ENCODE measurements at places on chromosomes 12 and 14.

DNA sequence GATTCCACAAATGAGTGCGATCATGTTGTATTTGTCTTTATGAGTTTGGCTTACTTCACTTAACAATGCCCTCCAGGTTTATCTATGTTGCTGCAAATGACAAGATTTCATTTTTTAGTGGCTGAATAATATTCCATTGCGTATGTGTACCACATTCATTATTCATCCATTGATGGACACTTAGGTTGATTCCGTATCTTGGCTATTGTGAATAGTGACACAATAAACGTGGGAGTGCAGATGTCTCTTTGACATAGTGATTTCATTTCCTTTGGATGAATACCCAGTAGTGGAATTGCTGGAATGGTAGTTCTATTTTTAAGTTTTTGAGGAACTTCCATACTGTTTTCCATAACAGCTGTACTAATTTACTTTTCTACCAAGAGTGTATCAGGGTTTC, 23.5 kb downstream of the AKAP6 start:
- DNase-seq, result no peak

GRCh38 chr14:96098309-96098998, 59.3 kb downstream of the C14orf132 start:
- no peak for DNase-seq

GRCh38 chr12:8661751-8662150, 875 bp downstream of the MFAP5 start:
- DNase-seq, result no peak

DNA sequence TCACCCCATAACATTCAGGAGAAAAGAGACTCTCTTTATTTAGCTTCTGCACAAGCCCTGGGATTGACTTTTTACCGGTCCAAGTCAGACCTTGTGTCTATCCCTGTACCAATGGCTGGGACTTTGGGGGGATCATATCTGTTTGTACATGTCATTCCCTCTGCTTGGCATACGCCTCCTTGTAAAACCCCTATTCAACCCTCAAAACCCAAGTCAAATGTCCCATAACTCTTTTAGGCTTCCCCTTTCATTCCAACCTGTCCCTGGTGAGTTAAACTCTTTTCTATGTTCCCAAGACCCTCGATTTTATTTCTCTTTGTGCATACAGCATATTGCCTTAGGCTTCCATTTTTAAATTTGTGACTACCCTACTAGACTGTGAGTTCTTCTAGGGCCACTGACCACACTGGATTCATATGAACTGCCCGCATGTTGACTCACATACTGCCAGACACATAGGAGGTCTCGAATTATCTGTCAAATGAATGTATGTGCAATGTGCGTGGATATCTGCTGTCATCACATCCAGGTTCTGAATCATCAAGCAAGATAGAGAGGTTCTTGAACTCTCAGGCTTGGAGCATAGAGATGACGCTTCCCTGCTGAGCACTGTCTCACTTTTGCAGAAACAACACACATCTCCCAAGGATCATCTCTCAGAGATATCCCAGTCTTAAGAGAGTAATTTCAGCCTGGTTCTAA, 548.6 kb upstream of the TBX3 start:
- DNase-seq, result no peak

GRCh38 chr14:79585845-79586244, 625.5 kb downstream of the DIO2 start:
- no peak for DNase-seq

DNA sequence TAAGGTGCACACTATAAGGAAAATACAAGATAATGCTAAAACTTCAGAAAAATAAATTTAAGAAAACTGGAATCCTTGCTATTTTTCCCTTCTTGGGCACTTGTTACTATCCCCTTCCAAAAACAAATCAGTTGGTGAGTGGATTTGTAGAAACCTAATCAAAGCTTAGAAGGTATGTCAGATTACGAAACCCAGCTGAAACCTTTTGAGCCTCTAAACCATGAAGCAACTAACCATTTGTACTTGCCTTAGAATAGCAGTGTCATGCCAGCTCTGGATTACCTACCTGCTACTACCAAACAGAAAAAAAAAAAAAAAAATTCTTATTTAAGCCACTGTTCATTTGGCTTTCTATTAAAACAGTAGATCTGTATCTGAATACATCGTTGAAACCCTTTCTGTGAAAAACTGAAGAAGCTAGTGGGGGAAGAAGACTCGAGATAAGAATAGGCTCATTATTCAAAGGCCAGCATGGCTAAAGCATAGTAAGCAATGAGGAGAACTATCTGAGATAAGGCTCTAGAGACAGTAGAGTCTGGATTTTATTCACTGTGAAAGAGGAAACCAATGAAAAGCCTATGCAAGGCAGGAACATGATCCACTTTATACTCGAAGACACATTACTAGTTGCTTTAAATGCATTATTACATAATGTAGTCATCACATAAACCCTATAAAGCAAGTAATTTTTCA, 30.2 kb downstream of the OSBPL8 start:
- DNase-seq, result no peak

DNA sequence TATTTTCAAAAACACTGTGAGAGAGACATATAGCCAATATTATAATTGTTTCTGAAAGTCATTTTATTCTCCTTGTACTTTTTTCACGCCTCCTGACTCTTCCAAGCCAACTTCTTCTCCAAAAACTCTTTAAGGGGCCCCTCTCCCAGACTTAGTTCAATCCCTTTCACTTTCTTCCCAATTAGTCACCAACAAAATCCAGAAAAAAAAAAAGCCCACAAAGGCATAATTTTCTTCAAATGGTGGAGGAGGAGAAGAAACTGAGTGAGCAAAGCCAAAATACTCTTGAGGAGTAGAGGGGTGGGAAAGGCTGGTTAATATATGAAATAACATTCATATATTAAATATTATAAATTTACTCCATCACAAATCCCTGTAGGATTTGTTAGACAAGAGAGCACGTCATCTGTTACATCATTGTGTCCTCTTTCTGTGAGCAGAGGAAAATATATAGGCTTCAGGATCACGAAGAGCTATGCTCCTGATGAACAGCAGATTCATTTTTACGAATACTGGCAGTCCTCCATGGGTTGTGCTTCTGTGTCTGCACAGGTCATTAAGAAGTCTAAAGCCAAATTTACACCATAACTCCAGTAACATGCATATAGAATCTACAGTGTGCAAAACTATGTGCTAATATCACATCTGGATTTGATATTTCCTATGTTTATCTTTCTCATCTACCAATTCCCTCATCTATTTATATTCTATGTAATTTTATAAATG, 25.9 kb upstream of the NID2 start:
- DNase-seq, result no peak

- DNase-seq, result no peak
Measured at GRCh38 chr14:34983786-34984185, 994 bp downstream of the SRP54 start.

GRCh38 chr14:101719045-101719645, 42.4 kb upstream of the PPP2R5C start:
- no peak for DNase-seq

DNA sequence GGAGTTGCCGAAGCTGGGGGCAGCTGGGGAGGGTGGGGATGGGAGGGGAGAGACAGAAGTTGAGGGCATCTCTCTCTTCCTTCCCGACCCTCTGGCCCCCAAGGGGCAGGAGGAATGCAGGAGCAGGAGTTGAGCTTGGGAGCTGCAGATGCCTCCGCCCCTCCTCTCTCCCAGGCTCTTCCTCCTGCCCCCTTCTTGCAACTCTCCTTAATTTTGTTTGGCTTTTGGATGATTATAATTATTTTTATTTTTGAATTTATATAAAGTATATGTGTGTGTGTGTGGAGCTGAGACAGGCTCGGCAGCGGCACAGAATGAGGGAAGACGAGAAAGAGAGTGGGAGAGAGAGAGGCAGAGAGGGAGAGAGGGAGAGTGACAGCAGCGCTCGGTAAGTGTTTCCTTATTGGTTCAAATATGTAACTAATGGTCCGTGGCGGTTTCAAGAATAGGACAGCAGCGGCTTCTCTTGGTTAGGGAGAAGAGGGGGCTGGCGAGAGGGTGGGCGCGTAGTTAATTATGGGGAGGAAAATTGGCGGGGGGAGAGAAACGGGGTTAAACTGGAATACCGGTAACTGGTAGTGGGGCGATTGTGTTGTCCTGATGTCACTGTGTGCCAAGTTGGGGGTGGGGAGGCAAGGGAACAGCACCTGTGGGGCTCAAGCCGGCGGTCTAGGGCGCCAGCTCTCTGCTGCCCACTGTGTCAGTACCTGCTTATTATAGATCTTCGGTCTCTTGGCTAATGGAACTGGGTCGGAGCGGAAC, 8.4 kb downstream of the HOXC8 start:
- DNase-seq, result no peak

- no peak for DNase-seq
Measured at GRCh38 chr12:7096006-7096932, 4.0 kb upstream of the C1R start.

GRCh38 chr12:12870465-12870864, 20.9 kb upstream of the GPRC5A start:
- DNase-seq, result no peak

DNA sequence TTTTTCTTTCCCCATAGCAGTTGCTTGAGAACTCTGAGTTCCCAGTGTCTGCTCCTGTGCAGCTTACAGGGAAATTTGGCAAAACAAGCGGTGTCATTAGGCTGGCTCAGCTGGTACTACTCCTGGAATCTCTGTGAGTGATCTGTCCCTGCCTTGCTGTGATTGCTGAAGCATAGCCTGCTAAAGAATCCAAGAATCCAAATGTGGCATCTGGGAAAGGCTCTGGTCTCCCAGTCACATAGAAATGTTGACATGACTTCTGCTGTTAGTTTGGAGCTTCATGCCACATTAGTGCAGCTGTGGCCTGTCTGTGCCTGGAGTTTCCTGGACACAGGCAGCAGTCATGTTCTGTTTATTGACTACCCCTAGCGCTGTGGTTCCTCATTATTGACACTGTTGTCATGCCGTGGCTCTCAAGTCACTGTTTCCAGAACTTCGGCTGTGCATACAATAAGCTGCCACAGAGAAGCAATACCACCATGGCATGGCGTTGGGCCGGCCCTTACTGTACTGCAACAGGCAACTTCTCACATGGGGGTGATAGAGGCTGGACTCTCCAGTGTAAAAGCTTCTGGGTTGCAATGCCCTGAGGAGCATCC, 166.8 kb downstream of the MYRFL start:
- no peak for DNase-seq

DNA sequence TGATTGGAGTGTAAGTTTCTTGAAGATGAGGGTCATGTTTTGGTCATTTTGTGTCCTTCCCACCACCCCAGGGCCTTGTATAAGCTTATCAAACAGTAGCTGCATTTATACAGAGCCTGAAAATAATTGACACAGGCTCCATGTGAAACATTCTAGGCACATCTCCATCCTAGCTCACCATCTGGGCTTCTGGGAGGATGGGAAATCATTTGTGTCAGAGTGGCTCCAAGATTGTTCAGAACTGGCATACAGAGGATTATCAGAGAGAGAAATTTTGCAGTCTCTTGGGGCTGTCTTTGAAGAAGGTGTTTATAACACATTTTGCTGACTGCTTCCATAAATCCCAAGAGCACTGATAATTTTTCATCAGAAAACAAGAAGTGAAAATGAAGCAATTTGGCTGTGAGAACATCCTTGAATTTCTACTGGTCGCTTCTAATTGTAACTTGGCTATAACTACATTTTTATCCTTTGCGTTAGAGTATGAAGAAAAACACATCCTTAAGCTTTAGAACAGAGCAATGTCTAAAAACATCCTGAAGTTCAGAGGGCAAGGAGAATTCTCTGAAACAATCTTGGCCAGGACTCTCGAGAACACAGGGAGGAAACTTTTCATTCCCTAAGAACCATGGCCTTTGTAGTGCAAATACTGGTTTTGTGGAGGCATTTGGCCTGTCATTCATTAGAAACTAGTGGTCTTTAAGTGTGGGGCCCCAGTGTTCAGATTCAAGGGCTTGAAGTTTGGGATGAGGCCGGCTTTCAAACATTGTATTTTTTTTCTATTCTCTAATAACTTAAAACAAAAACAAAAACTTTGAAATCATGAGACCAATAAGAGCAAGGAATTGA, 151.1 kb downstream of the DACT1 start:
- no peak for DNase-seq

GRCh38 chr12:41769810-41770209, 374.9 kb downstream of the GXYLT1 start:
- DNase-seq, result no peak

DNA sequence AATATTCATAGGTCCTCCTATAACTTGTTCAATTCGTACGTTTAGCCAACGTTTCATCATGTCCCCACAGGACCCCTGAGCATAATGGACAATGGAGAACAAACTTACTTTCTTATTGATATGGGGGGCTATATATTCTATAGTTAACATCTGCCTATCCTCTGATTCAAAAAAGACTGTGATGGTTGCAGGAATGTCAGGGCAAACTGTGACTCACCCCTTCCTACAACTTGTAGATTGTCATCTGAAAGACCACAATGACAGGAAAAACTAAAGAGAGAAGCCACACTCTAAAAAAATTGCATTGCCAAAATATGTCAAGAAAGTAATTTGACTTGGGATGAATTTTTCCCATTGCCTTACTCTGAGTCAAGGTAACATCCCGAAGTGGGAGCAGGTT, 50.8 kb downstream of the CATSPERB start:
- no peak for DNase-seq

DNA sequence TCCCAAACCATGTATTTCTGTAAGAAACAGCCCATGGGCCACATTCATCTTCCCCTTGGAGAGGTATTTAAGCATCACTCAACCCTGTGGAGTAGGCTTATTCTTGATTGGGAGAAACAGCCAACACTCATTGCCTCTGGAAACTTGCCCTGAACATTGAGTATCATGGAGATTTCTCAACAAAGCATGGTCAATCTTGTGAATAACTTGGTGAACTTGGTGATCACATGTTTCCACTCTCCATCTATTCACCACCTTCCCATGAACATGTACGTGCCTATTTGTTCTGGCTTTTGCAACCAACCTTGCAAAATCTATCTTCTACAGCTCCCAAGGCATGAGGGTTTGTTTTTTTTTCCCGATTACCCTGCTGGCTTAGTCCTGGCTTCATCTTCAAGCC, 163.2 kb downstream of the PAH start:
- DNase-seq, result no peak

DNA sequence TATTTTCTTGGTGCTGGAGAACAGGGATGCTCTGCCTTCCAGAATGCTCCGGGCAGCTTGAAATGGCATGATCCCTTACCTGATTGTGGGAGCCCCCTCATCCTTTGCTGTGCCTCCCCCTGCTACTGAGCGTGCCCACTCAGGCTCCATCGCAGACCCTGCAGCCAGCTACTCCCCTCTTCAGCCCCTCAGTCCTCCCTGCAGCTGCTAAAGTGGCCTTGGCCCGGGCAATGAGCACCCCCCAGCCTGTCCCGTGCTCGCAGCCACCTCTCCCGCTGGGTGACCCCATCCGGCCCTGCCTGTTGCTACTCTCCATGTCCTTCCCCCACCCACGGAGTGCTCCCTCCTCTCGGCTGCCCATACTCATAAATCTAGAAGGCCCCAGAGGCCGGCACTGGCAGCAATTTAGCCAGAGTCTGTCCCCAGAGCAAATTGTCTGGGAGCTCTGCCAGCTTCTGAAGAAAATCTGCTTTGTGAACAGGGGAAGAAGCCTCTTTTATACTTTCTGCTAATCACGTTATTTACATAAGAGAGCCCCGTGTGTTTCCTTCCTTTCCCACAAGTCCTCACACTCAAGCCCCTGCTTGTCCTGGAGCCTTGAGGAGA, 143.7 kb upstream of the FRMD6 start:
- no peak for DNase-seq
